ENCODE measurements at places on chromosomes 1 and 21. TPM values are rescaled to one million over a fixed set of nuclear protein-coding genes. Genes with fewer than 3 reads are reported as not detected.

DNA sequence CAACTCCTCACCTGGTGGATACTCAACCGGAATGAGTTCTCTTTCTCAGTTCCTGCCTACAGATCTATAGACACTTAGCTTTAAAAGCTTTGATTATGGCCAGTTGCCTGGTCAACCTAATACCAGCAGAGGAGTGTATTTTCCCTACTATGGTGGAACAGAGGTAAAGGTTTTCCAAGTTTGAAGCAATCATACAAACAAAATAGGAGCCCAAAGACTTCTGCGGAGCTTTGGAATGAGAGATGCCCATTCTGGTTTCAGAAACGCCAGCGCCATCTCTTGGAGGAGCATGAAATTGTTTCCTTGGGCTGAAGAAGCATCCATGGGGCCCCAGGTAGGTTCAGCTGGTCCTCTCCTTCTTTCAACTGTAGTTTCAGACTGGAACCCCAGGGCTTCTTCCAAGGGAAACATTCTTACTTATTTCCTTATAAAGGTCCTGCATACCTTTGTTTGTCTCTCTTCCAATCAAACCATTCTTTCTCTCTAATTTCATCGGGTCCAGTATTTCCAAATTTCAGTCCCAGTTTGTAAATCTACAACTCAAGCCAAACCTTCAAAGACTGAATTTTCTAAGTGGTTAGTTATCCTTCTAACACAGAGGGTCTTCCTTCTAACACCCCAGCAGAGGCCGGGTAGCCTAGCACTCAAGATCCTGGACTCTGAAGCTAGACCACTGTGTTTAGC, 95.9 kb downstream of the KCNJ15 start:
- DNase-seq = peak; percentile 3

GRCh38 chr1:71039661-71040262, 7.9 kb downstream of the PTGER3 start:
- DNase-seq = no peak

- no peak for DNase-seq
Measured at GRCh38 chr1:183272390-183272848, 86.4 kb downstream of the LAMC2 start.

Gene BRINP3
- polyA plus RNA-seq = not detected

Gene APH1A
- polyA plus RNA-seq = 114 TPM

GRCh38 chr1:61352845-61353435, 270.6 kb downstream of the NFIA start:
- DNase-seq = no peak

- DNase-seq = no peak
Measured at GRCh38 chr21:45994086-45994661, 12.6 kb downstream of the COL6A1 start.

GRCh38 chr1:110155878-110156522, 5.7 kb downstream of the SLC6A17 start:
- DNase-seq = peak; percentile 4

DNA sequence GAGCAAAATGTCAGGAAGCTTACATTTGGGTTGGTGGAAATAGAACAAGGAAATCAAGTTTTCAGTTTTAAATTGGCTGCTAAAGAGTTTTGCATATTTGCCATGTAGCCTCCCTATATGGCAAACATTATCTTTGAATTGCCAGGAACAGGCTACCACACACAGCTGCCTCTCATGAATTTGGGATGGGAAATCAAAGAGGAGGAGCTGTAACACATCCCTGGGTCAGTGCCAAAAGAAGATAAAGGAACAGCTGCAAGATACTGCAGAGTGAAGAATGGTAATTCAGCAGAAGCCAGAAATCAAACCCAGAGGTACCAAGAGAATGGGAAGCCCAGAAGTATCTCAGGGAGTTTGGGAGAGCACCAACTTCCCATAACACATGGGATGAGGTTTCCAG, 18.6 kb upstream of the RASAL2 start:
- DNase-seq = no peak

Gene LRRIQ3
- polyA plus RNA-seq = 1.1 TPM

DNA sequence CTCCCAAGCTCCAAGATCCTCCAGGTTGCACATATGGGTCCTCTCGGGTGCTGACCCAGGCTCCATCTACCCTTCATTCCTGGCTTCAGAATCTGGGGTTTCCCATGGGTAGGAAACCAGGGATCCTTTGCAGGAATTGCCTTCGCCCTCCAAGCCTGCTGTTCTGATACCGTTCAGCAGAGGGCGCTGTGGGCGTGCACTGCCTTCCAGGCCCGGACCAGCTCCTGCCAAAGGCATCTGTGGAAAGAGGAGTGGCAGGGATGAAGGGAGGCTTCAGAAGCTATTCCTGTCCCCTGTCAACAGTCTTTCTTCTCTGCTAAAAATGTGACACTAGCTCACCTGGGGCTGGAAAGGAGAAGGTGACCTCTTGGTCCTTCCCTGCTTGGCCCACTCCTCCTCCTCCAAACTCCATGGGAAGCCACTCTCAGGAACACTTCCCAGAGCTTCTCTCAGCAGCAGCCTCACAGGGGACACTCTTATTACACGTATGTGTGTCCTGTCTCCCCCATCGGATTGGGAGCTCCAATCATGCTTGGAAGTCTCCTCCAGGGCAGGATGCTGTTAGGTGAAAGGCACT, 71.2 kb downstream of the VWA5B1 start:
- DNase-seq = peak; percentile 13

DNA sequence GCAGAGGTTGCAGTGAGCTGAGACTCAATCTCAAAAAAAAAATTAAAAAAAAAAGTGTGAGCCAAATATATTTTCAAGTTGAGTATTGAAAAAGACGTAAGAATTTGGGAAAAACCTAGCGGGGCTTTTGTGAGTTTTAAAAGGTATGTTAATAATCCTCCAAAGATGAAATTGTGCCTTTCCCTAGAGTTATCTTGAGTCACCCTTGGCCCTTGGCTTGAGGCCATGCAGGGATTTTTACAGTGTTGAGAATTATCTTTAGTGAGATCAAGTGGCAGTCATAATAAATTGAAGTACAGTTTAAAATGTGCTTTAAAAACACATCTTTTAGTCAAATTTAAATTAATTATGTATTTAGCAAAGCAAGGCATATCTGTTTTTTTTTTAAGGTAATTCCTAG, 32.7 kb downstream of the PPP2R5A start:
- DNase-seq = no peak

DNA sequence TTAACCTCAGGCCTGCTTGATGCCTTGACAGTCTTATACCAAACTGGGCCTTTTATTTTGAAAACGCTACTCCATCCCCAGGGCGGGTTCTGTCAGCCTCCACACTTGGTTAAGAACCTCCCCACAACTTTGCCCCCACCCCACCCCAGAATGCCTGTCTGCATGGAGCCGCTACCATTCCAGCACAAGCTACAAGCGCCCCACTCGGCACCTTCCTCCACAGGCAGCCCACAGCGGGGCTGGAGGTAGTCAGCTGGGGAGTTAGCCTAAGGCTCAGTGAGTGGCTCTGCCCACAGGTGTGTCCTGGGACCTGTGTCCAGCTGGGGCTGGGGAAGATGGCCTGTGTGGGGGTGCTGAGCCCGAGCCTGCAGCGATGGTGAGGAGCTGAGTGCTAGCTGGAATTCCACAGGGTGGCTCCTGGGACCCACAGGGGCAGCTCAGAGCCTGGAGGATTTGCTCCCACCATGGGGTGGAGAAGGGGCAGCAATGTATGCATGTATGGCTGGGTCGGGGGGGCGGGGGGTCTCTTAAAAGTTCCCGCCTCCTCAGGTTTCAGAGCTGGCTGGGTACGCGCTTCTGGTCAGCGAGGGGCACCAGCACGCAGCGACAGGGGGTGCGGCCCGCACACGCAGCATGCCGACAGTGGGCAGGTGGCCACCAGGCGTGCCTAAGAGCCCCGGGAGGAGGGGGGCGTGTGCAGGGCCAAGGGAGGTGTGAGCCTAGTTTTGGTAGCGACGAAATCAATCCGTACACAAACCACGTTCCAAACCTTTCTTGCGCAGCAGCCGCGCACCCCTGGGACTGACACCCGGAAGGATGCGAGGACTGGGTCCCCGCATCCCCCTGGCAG, 917 bp downstream of the ETNK2 start:
- DNase-seq = no peak

Gene DCST1
- not detected for polyA plus RNA-seq

GRCh38 chr1:60978421-60979357, 103.7 kb upstream of the NFIA start:
- DNase-seq = peak; percentile 26

DNA sequence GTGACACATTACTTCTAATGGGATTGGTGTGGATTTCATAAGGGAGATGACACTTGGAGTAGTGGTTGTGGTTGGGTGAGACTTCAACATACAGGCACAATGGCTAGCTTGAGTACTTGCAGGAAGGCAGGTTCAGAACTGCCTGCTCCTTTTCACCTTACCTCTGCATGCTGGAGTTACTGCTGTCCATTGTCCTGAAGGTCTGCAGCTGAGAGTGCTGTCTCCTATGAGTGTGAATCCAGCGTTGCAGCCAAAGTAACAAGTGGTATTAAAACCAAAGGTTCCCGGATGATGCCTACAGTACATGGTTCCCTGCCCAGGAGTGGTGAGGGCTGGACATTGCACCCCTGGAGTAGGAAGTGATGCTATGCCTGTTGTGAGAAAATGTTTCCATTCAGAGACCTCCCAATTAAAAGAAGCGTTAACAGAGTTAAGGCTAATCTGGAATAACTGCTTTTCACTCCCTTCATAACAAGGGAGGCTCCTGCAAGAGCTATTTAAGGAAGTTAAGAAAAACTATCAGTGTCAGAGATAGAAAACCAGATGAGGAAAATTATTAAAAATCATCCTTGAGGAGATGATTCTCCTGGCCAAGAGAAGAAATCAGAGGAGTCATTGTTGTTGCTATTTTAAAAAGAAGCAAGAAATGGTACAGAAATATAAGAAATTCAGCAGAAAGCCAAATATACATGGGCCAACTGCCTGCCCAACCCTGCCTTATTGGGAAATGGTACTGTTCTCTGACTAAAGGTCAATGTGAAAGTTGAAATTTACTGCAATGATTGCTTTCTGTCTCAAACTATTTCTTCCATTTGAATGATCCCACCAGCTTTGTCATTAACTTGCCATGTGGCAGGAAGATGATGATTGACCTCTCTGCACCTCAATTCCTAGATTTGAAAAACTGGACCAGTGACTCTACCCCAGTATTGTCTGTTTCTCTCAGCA, 9.8 kb upstream of the F5 start:
- peak; percentile 38 for DNase-seq

Gene YBX1
- polyA plus RNA-seq = 228 TPM

GRCh38 chr1:162080472-162081015, 11.1 kb downstream of the NOS1AP start:
- DNase-seq = no peak

GRCh38 chr1:6419397-6419803, 319 bp downstream of the HES2 start:
- no peak for DNase-seq

DNA sequence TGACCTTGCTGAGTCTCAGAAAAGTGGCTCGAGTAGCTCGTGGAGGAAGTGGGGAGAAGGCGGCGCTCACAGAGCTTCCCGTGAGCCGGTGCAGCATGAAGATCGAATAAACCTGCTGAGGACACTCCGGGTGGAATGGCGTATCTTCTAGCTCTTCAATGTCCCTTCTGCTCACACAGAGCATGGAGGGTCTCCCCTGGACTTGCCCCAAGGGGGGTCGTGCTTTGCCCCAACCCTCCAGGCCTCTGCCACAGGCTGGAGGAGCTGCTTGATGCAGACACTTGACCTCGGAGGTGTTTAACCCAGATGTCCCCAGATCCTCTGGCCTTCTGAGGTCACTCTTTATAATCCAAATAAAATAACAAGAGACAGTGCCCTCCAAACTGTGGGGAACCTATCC, 2.2 kb upstream of the KRTAP10-12 start:
- DNase-seq = no peak

Gene RNU1-3
- under 0.01 TPM for polyA plus RNA-seq

- peak; percentile 15 for DNase-seq
Measured at GRCh38 chr1:243230914-243231313, 24.2 kb downstream of the CEP170 start.

GRCh38 chr1:118861216-118861615, 126.9 kb downstream of the TBX15 start:
- DNase-seq = no peak

GRCh38 chr1:56570924-56571372, 8.4 kb downstream of the PLPP3 start:
- DNase-seq = no peak

DNA sequence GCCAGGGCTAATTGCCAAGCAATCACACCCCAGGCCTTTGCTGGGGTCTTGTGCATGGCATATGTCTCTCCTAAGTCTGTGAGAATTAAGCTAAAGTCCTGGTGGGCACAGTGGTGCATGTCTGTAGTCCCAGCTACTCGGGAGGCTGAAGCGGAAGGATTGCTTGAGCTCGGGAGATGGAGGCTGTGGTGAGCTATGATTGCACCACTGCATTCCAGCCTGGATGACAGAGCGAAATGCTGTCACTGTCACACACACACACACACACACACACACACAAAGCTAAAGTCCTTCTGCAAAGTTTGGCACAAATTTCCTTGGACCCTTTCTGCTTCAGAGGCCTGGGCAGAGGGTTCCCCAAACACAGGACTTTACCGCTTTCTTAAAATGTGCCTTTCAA, 31.3 kb upstream of the DNAJC11 start:
- no peak for DNase-seq

DNA sequence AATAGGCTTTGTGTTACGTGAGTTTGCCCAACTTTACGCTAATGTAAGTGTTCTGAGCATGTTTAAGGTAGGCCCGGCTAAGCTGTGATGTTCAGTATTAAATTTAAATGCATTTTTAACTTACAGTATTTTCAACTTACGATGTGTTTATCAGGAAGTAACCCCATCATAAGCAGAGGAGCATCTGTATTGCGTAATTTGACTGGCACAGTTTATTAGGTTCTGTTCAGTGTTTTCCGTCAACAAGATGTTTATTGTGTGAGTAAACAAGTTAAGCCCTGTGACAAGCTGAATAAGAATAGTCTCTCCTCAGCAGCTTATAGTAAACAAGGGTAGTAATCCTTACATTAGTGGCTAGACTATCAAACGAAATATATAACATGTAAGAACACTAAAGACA, 27.2 kb upstream of the SHISA4 start:
- DNase-seq = no peak

GRCh38 chr1:240423246-240423924, 188.6 kb downstream of the GREM2 start:
- DNase-seq = no peak

- no peak for DNase-seq
Measured at GRCh38 chr1:43620956-43621355, 29.0 kb upstream of the KDM4A start.

GRCh38 chr1:54950369-54951163, 29.9 kb upstream of the TMEM61 start:
- DNase-seq = peak; percentile 84

- peak; percentile 44 for DNase-seq
Measured at GRCh38 chr21:43312751-43313169, 114.2 kb downstream of the SIK1 start.

Gene PLA2G2F
- not detected for polyA plus RNA-seq

GRCh38 chr1:98557895-98558294, 103.6 kb upstream of the SNX7 start:
- DNase-seq = no peak

DNA sequence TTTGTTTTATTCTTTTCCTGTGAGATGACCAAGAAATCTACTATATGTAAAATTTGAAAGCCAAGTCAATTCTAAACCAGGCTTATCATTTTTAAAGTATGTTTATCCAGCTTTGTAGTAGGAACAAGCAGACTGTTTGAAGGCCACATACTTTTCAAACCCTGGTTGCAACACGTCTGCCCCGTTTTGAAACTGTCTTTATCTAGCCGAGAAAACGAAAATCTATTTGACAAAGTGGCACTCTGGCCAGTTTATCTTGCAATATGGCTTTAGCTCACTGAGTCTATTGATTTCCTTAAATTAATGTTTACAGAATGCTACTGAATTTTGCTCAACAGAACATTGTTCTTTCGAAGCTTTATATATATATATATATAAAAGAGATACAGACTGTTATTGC, 39.7 kb downstream of the PROX1 start:
- peak; percentile 89 for DNase-seq

Data from HepG2 (cell line).